Activated T-helper 1 cell treated with Interleukin-2 at 50 U/mL for 16 hours (primary cell): ENCODE measurements at places on chromosomes 4 and X.

GRCh38 chrX:114178126-114178525, 405.8 kb upstream of the HTR2C start:
- no peak for DNase-seq

DNA sequence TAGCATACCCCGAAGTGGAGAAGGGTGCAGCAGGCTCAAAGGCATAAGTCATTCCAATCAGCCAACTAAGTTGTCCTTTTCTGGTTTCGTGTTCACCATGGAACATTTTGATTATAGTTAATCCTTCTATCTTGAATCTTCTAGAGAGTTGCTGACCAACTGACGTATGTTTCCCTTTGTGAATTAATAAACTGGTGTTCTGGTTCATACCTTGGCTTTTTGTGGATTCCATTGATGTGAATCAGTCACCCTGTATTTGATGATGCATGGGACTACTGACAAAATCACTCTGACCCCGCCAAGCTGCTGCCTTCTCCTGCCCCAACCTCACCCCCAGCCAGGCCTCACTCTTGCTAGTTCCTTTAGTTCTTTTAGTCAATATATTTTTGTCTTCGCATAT, 32.7 kb downstream of the F9 start:
- DNase-seq: no peak

- no peak for DNase-seq
Measured at GRCh38 chr4:38073596-38074234, 113.5 kb downstream of the PTTG2 start.

- DNase-seq: no peak
Measured at GRCh38 chrX:88944661-88945060, 197.6 kb downstream of the CPXCR1 start.

- no peak for DNase-seq
Measured at GRCh38 chr4:4627111-4627510, 85.3 kb upstream of the STX18 start.

DNA sequence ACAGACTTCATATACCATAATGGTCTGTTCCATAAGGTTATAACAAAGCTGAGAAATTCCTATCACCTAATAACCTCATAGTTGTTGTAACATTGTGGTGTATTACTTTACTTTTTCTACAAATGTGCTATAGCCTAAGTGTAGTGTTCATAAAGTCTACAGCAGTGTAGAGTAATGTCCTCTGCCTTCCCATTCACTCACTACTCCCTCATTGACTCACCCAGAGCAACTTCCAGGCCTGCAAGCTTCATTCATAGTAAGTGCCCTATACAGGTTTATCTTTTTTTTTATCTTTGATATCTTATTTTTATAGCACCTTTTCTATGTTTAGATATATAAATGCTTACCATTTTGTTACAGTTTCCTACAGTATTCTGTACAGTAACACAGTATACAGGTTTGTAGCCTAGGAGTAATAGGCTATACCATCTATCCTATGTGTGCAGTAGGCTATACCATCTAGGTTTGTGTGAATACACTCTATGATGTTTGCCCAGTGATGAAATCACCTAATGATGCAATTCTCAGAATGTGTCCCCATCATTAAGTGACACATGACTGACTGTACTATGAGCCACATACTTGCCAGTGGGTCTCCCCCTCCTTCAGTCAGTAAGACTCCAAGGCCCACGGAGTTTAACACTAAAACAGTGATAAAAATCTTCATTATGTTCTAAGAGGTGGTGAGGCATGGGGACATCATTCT, 299.9 kb downstream of the UNC5C start:
- no peak for DNase-seq

DNA sequence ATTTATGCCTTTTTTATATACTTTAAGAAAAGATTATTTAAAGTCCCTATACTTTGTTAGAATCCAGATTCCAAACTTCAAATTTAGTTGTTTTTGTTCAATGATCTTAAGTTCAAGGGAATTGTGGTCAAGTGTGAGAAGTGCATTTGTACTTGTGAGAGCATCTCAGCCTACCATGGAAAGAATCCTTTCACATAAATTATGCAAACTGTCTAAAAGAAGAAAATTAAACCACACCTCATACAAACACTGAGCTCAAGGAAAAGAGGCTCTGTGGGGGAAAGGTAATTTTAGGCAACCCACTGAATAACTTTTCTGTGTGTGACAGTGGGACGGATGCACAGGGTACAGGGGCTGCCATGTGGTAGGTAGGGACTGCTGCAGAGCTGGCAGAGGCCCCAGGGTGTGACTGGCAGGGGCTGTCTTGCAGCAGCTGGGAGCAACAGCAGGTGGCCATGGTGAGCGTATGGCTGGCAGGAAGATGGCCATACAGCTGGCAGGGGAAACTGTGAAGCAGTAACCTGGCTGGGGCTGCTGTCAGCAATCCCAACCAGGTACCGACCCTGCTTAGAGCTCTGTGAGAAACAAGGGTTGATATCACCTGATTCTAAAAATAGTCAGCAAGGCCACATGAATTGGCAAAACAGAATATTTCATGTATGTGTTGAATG, 130.6 kb downstream of the UGT8 start:
- no peak for DNase-seq
